Stimulated activated CD8-positive, alpha-beta memory T cell treated with anti-CD3 and anti-CD28 coated beads, Interleukin-15, amount 100 ng/mL, for 4 hours (primary cell): ENCODE measurements at places on chromosomes 16 and 17.

GRCh38 chr16:65463652-65464260 lies 341.9 kb upstream of the CDH11 start:
- no peak for DNase-seq

DNA sequence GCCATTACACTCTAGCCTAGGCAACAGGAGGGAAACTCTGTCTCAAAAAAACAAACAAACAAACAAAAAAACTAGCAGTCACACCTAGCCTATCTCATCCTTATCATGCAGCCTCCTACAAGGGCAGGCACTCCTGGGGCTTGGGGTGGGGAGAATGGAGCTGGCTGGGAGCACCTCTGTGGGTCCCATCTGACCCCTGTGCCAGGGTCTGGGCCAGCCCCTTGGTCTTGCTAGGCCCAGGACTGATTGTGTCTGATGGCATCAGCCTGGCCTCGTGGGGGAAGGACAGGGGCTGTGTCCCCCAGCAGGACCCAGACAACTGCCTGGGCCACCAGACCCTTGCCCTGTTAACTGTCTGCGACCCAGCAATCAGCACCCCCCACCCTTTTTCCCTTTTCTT lies 49.8 kb downstream of the SREBF1 start:
- no peak for DNase-seq

DNA sequence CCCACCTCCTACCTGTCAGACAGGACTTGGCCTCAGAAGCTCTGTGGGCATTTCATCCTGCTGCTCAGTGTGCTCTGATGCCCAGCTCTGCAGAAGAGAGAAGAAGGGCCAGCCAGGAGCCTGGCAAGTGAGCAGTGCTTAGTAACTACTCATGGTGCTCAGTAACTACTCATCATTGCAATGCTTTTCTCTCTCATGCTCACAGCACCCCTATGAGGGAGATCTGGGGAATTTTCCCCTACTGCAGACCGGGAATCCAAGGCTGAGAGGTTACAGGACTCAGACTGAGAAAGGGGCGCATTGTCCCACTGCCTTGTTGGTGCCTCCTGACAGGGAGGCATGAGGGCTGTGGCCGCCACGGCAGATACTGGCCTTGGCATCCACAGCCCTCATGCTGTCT lies 261.1 kb downstream of the C16orf95 start:
- DNase-seq: no peak

DNA sequence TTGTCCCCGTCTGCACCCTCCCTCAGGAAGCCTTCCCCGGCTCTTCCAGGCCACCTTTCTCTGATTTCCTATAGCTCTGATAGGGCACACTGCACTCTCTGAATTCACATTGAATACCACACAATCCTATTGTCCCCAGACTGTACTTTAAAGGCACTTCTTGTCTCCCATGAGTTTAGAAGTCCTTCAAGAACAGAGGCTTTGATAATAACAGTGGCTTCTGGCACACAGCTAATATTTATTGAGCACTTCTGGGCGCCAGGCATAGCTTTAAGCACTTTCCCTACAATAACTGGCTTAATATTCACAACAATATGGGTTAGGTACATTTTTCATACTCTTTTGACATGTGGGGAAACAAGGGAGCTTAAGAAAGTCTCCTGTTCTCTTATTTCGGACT lies 169.7 kb upstream of the IRX6 start:
- DNase-seq: no peak

DNA sequence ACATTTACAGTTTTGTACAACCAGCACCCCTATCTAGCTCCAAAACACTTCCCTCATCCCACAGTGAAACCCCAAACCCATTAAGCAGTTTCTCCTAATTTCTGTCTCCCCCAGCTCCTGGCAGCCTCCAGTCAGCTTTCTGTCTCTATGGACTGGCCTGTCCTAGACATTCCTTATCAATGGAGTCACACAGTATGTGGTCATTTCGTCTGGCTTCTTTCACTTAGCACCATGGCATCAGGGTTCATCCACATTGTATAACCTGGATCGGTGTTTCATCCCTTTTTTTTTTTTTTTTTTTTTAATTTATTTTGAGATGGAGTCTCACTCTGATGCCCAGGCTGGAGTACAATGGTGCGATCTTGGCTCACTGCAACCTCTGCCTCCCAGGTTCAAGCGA lies 68.5 kb downstream of the ZDHHC7 start:
- no peak for DNase-seq

- DNase-seq: no peak
Observed at GRCh38 chr16:68644296-68644695, 814 bp upstream of the CDH3 start.

GRCh38 chr16:3183445-3184139 lies 4.4 kb upstream of the OR1F1 start:
- no peak for DNase-seq

GRCh38 chr17:55576996-55577586 lies 65.8 kb upstream of the SMIM36 start:
- no peak for DNase-seq

GRCh38 chr16:50744881-50745280 lies 3.0 kb downstream of the CYLD start:
- no peak for DNase-seq

DNA sequence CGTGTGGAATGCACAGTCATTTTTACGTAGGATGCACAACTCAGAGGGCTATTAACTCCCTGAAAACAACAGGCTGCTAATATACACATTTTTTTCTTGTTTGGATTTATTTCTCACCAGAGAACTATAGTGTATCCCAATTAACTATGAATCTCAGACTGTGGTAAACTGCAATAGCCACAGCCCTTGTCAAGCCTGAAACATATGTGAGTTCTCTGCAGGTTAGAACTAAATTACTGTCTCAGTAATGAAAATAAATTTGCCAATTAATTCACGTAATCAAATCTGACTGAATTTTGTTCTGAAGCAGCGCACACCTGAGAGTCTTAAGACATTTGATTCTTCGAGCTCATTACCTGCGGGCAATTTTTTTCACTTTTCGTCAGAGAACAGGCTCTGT lies 318.6 kb downstream of the PMP22 start:
- DNase-seq: no peak

GRCh38 chr17:82492643-82493225 lies 26.8 kb upstream of the FOXK2 start:
- no peak for DNase-seq

GRCh38 chr17:17626151-17626805 lies 34.8 kb upstream of the PEMT start:
- no peak for DNase-seq

DNA sequence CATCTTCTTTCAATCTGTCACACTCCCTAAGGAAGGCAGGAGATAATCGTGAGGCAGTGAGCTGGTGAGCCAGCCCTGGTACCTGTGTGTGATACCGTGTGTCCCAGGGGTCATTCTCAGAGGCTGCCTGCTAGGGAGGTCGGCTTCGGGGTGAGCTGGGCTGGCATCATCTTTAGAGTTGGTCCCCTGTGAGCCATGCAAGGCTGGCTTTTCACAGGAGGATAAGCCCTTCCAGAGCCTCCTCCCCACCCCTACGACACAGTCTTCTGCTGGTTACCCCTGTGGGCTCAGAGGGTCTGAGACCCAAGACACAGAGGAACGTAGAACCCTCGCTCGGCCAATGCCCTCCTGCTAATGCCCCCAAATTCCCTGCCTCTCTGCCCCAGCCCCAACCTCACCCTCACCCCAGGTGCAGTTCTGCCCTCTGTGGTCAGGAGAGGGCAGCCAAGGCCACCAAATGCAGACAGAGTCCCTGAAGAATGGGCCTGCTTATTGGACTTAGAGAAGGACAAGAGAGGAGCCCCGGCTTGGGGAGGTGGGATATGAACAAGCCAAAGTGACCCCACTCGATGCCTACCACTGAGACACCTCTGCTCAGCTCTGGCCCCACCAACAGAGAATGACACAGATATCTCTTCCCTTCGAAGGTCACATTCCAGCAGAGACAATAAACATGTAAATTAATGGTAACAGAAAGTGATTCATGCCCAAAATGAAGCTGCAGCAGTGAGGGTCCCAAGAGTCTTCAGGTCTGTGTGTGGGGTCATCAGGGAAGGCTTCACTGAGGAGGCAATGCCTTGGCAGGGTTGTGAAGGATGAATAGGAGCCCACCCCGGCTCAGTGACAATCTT lies 80.8 kb upstream of the CCL1 start:
- no peak for DNase-seq
